ENCODE measurements at places on chromosomes 16 and 17.

DNA sequence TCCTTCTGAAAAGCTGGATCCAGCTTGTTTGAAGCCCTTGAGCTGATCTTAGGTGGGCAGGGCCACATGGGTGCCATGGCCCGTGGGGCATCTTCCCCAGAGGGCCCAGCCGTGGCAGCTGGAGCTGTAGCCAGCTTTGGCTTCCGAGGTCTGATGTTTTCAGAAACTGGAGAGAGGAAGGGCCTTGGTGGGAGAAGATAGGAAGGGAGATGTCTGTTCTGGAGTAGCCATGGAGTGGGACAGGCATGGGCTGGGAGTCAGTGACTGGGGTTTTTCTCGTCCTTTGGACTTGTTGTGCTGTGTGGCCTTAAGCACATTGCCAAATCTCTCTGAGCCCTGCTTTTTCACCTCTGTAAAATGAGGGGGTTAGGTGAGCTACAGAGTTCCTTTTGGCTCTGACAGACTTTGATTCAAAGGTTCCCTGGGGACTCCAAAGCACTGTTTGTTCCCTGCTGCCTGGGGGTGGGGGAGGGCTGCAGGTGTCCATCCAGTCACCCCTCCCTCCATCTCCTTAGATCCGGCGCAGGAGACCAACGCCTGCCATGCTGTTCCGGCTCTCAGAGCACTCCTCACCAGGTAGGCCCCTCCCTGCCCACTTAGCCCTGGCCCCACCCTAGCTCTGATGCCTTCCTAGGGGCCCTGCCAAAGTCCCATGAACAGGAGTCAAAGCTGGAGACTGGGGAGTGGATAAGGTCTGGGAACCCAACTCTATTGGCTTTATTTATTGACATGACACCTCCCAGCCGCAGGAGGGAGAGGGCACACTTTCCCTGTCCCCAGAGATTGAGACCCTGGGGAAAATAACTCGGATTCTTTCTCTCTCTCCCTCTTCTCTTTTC lies 2.1 kb downstream of the PPP1R1B start:
- DNase-seq: peak; percentile 77

DNA sequence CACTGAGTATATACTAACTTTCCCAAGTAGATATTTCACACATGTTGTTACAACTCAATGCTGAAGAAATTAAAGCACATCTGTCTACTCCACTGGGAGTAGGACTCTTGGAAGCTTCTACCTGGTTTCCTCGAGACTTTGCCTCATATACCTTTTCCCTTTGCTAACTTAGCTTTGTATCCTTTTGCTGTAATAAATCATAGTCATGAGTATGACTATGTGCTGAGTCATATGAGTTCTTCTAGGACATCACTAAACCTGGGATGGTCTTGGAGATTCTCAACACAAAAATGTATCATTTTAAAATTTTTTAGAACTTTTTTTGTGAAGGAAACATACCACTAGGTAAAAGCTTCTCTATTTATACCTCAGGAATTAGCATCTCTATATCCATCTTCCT lies 39.8 kb downstream of the ABCA5 start:
- DNase-seq: no peak

- peak; percentile 47 for DNase-seq
Measured at GRCh38 chr16:84312783-84313382, 18.2 kb downstream of the WFDC1 start.

DNA sequence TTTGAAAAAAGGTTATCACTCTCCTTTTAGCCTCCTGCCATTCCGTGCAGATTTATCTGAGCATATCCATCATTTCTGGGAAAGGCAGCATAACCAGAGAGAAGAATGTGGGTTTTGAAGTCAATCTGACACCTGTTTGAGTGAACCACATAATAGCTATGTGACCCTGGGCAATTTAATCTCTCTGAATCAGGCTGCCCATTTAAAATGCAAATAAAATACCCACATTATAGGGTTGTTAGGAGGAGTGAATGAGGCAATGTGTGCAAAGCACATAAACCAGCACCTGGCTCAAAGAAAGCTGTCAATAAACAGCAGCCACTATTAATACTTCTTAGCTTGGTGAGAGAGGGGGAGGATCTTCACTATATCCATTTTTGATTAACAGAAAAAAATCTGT lies 88.0 kb downstream of the CACNG1 start:
- DNase-seq: peak; percentile 74

DNA sequence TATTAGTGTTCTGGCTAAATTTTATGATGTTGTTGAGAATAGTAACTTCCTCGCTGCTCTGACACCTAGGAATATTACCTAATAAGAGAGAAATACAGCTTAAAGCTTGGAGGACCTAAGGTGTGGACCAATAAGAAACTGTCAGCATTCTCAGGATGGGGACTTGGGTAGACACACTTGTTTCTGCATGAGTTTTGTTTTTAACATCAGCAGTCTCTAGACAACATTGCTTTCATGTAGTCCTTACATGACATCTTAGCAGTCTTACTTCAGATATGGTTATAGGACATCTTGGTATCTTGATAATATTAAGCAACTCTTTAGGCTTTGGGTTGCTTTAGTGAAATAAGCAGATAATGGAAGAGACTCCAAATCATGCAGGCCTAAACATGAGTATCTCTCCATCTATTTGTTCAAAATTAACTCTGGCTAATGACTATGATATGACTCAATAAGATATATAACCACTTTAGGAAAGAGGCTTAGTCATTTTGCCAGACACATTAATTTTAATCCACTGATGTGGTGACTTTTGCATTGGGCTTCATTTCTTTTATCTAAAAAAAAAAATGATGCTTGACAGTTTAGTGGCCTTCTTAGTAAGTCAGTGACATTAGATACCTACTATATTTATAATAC lies 84.5 kb downstream of the WNT3 start:
- no peak for DNase-seq

DNA sequence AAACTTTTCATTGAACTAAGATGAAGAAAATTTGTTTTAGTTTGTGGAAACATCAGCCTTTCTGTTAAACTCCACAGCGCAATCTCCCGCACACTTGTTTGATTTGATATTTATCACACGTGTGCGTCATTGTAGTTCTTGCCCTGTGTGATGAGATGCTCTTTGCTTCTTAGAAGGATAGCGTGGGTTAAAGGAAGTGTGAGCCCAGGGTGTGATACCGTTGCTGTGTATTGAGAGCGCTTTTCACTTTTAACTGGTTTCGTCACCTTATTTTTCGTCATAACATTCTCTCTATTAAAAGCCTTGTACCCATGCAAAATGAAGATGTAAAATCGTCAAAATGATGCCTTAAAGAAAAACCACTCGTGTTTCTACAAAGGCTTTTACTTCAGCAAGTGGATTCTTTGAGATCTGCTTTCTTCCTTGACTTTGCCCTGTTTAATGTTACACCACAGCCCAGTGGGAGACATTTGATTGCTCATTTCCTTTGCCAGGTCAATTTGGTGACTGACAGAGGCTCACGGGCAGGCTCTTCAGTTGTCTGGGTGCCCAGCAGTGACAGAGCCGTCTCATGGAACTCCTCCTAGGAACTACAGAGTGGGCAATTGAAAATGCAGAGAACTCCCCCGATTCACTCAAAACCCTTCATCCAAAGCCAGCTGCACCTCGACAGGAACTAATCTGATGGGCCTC lies 61.1 kb downstream of the RPA1 start:
- DNase-seq: no peak

DNA sequence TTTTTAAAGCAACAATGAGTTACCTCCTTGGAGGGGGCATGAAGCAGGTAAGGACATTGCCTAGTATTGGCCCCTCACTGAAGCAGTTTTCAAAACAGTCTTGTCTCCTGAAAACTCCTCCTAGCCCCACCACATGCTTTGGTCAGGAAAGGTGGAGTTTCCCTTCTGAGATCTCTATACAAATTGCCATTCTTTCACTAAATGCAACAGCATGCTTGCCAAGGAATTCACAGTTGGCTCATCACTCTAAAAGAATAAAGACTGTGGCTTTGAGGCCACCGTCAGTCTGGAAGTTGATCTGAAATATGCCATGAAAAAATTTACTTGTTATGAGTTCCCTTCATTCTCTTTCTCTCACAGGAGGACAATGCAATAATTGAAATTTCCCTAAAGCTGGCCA lies 4.2 kb downstream of the TTC19 start:
- no peak for DNase-seq

GRCh38 chr17:8332688-8333087 lies 7.0 kb upstream of the ODF4 start:
- no peak for DNase-seq

DNA sequence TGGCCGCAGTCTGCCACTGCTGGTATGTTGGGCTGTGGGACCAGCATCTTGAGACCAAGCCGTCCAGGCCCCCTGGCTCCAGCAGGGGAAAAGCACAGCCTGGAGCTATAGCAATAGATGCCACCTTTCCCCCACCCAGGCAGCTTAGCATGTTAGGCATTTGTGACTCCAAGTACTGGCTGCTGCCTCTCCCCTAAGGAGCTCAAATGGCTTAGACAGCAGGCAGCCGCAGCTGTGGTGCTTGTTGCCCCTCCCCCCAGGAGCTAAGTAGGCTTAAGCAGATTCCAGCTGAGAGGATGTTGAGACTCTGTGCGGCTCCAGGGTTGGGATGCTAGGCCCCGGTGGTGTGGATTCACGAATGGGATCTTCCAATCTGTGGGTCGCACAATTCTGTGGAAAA lies 88.8 kb upstream of the ANKFN1 start:
- no peak for DNase-seq

GRCh38 chr17:42316755-42317154 lies 28.5 kb downstream of the STAT5A start:
- DNase-seq: no peak

GRCh38 chr17:81179861-81180260 lies 13.8 kb upstream of the AATK start:
- DNase-seq: no peak

- no peak for DNase-seq
Measured at GRCh38 chr17:69593351-69593715, 178.8 kb downstream of the MAP2K6 start.

DNA sequence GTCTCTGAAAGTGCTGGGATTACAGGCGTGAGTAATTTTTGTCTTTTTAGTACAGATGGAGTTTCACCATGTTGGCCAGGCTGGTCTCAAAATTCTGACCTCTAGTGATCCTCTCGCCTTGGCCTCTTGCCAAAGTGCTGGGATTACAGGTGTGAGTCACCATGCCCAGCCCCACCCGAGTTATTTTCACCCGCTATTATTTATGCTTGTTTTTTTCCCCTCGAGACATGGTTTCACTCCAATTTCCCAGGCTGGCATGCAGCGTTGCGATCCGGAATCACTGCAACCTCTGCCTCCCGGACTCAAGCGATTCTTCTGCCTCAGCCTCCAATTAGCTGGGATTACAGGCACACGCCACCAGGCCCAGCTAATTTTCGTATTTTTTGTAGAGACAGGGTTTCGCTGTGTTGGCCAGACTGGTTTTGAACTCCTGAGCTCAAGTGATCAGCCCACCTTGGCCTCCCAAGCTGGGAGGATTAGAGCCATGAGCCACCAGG lies 9.2 kb downstream of the RPL23 start:
- DNase-seq: no peak

- no peak for DNase-seq
Measured at GRCh38 chr16:17803625-17804410, 333.1 kb upstream of the XYLT1 start.

- no peak for DNase-seq
Measured at GRCh38 chr16:89690392-89690901, 4.0 kb downstream of the CDK10 start.

DNA sequence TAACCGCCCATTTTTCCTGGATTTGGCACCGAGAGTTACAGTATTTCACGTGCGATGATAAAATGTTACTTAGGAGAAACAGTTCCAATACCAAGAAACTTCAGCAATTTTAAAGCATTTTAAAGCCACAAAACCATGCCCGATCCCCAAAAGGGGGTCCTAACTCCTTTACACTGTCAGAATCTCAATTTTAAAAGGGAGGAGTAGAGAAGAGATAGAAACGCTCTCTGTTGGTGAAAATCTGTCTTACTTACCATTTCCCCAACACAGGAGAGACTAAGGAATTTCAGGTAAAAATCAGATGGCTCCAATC lies 526 bp upstream of the RNASEK start:
- DNase-seq: no peak

DNA sequence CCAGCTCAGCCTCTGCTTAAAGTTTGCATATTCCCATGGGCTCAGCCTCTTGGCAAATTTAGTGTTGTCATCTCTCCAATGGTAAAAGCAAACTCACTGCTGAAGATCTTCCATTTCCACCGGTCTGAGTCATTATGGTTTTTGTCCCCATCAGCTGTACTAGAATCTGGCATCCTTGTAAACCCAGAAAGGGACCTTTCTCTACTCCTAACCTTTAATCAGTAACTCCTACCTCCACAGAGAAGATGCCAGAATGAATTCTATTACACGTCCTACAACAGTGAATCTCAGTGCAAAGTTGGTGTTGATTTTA lies 45.8 kb downstream of the ZNF652 start:
- DNase-seq: no peak

DNA sequence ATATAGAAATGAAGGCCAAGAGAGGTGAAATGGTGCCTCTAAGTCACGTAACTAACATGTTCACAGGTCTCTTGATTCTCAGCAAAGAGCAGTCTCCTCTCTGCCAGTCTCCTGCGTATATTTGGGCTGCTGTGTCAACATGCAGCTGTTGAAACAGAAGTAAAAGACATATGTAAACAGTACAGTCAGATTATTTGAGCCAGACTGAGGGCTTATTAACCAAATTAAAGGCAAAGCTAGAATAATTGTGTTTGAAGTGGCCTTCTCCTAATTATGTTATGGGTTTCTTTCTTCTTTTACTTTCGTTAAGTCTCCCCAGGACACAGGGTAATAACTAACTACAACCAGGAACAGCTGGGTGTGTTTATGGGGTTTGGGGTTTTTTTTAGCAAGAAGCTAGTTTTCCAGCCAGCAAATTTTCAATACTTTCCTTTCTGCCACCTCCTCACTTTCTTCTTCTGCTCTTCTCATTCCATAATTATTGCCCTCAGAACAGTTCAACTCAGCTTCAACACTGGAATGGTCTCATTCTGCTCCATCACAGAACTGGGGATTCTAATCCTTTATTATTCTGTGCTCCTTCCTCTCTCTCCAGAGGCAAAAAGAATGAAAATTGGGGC lies 18.4 kb downstream of the G6PC1 start:
- DNase-seq: peak; percentile 93

DNA sequence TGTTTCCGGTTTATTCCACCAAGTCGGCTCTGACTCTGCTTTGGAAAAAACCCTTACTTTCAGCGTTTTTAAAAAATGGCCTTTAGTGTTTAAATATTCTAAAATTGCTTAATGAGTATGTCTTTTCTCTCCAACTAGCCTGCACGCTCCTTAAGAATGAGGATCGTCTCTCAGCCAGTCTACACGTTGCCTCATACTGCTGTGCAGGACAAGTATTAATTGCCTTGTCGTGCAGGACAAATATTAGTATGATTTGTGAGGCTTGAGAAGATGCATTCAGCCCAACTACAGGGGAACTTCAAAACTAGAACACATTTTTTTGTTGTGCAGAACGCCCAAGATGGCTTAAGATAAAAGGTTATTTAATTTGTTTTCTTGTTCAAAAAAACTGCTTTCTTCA lies 61.2 kb downstream of the MARCHF10 start:
- no peak for DNase-seq

- no peak for DNase-seq
Measured at GRCh38 chr16:7579454-7579853, 246.8 kb downstream of the RBFOX1 start.

GRCh38 chr17:8868529-8868951 lies 1.1 kb upstream of the PIK3R6 start:
- no peak for DNase-seq

All from NCI-H1436 treated with DMSO at 0.1 percent for 48 hours (cell line).